ENCODE measurements at places on chromosomes 7 and 10. TPM values are rescaled to one million over a fixed set of nuclear protein-coding genes. Genes with fewer than 3 reads are reported as not detected.

SEC31B gene
- 16.9 TPM for total RNA-seq

GRCh38 chr10:23777153-23777552 is 338.3 kb downstream of the OTUD1 start:
- DNase-seq, result no peak
- no peaks in the 10 kb centered on the region for H3K27me3 ChIP-seq
- no peak overlapping the region for H3K27ac ChIP-seq
- H3K36me3 ChIP-seq, result no peaks in the 10 kb centered on the region

- H3K36me3 ChIP-seq, result peaks cover 4% of the 10 kb centered on the region
- no peak overlapping the region for H3K4me3 ChIP-seq
- no peaks in the 10 kb centered on the region for H3K4me1 ChIP-seq
- peak; percentile 86 for DNase-seq
- no peak overlapping the region for H3K27ac ChIP-seq
Observed at GRCh38 chr10:44968091-44968490, 8.5 kb downstream of the RASSF4 start.

GRCh38 chr7:139871331-139871730 is 42.3 kb downstream of the TBXAS1 start:
- no peaks in the 10 kb centered on the region for H3K4me1 ChIP-seq
- no peak for DNase-seq
- no peaks in the 10 kb centered on the region for H3K27me3 ChIP-seq

TRIL gene
- 1.0 TPM for total RNA-seq

DNA sequence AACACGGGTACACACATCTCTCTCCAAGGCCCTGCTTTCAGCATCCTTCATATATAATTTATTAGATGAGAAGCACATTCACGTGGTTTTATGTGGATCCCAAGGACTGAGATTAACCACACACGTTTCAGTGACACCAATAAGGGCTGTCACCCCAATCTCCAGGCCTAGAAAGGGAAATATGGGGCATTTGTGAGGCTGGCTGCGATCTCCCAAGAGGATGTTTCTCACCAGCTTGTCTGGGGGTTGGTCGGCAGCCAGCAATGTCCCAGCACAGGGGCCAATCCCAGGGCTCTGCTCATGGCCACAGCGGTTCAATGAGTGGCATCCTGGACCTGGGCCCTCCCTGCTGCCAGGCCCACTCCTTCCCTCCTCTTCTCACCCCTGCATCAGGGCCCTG is 115.5 kb downstream of the ITIH5 start:
- no peak overlapping the region for H3K4me3 ChIP-seq
- no peak for DNase-seq
- no peak overlapping the region for H3K27ac ChIP-seq
- no peaks in the 10 kb centered on the region for H3K4me1 ChIP-seq
- no peaks in the 10 kb centered on the region for H3K36me3 ChIP-seq
- H3K27me3 ChIP-seq, result no peaks in the 10 kb centered on the region

BTBD16 gene
- 1.2 TPM for total RNA-seq

DPP6 gene
- not detected for total RNA-seq

MSMB gene
- not detected for total RNA-seq

DNA sequence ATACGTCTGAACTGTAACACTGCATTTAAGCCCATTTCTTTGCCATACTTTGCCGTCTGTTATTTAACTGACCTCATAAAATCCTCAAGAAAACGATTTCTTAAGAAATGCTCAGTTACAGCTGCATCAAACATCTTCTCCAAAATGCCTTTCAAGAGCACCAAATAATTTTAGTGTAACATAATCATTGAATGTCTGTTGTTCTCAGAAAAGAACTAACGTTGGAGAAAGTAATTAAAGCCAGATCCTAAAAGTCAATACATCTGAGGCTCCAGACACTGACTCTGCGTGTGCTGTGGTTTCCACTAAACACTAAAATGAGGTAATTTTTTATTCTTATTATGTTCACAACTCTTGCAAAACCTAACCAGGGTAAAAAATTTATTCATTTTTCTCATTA is 63.7 kb upstream of the LRRC17 start:
- no peaks in the 10 kb centered on the region for H3K36me3 ChIP-seq
- no peaks in the 10 kb centered on the region for H3K4me1 ChIP-seq
- DNase-seq, result no peak
- H3K27me3 ChIP-seq, result no peaks in the 10 kb centered on the region
- H3K27ac ChIP-seq, result no peak overlapping the region

GRCh38 chr10:11397980-11398580 is 213.4 kb downstream of the USP6NL start:
- H3K4me1 ChIP-seq, result no peaks in the 10 kb centered on the region
- H3K4me3 ChIP-seq, result no peak overlapping the region
- DNase-seq, result no peak
- H3K36me3 ChIP-seq, result no peaks in the 10 kb centered on the region

TUBAL3 gene
- total RNA-seq, result not detected

NUDT13 gene
- 1.1 TPM for total RNA-seq

- no peaks in the 10 kb centered on the region for H3K4me1 ChIP-seq
- H3K36me3 ChIP-seq, result no peaks in the 10 kb centered on the region
- no peak overlapping the region for H3K4me3 ChIP-seq
- H3K27ac ChIP-seq, result no peak overlapping the region
Observed at GRCh38 chr7:45160417-45160881, 2.9 kb downstream of the RAMP3 start.

DNA sequence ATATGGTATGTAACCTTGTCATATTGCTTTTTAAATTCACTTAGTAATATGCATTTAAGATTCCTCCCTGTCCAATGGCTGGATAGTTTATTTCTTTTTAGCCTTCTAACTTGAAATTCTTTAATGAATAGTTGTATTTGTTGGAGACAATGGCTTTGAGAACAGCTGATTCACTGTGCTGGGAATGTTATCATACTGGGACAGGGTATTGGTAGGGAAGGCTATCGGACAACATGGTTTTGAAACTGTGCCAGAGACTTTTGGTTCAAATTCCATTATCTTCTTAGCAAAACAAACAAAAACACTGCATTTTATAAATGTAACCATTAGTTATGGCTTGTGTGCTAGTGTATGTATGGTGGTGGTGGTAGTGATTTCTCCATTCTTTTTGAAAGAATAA is 517.1 kb upstream of the ANKRD30A start:
- no peaks in the 10 kb centered on the region for H3K36me3 ChIP-seq
- DNase-seq, result no peak
- no peaks in the 10 kb centered on the region for H3K27me3 ChIP-seq
- no peaks in the 10 kb centered on the region for H3K4me1 ChIP-seq
- no peak overlapping the region for H3K4me3 ChIP-seq
- no peak overlapping the region for H3K27ac ChIP-seq

IFIT1B gene
- 0.87 TPM for total RNA-seq

MBL2 gene
- total RNA-seq, result not detected

NXPH1 gene
- total RNA-seq, result not detected

IFIT3 gene
- 19.0 TPM for total RNA-seq

GRCh38 chr10:95815701-95816240 is 59.8 kb downstream of the ENTPD1 start:
- peaks cover 2% of the 10 kb centered on the region for H3K36me3 ChIP-seq
- DNase-seq, result no peak
- H3K4me3 ChIP-seq, result no peak overlapping the region
- H3K27me3 ChIP-seq, result no peaks in the 10 kb centered on the region
- no peak overlapping the region for H3K27ac ChIP-seq

DNA sequence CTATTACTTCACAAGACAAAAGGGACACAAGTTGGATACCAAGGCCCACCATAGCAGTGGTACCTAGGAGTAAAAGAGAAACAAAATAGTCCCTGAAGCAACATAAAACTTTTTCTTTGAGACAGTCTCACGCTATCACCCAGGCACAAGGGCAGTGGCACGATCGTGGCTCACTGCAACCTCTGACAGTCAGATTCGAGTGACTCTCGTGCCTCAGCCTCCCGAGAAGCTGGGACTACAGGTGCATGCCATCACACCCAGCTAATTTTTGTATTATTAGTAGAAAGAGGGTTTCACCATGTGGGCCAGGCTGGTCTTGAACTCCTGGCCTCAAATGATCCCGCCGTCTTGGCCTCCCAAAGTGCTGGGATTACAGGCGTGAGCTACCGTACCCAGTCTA is 59.0 kb upstream of the KCNMA1 start:
- H3K4me3 ChIP-seq, result no peak overlapping the region
- DNase-seq, result no peak
- no peaks in the 10 kb centered on the region for H3K4me1 ChIP-seq
- H3K27ac ChIP-seq, result no peak overlapping the region

DNA sequence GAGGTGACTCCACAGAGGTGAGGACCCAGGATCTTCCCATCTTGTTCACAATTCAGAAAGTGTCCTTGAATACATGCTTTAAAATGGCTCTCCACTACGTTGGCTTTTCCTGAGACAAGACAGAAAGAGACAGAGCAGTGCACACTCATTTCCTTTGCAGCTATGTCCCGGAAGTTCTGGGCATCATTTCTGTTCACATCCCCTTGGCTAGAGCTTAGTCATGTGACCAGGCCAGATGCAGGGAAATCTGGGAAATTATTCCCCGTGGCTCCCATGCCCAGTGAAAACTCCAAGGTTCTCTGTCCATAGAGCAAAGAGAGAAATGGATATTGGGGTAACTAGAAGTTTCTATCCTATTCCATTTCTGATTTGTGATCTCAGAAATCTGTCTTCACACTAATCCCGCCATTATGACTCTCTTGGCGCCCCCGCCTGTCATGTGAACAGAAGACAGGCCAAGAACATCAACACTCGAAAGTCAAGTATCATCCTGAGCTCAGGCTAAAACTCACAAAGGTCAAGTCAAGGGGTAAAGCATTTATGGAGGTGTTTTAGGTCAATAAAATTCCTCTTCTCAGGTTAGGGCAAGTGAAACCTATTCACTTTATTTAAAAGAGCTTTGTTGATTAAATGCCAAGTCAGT is 251.4 kb upstream of the HABP2 start:
- H3K36me3 ChIP-seq, result no peaks in the 10 kb centered on the region
- no peaks in the 10 kb centered on the region for H3K27me3 ChIP-seq
- no peak for DNase-seq
- H3K4me3 ChIP-seq, result no peak overlapping the region
- H3K27ac ChIP-seq, result no peak overlapping the region

DNA sequence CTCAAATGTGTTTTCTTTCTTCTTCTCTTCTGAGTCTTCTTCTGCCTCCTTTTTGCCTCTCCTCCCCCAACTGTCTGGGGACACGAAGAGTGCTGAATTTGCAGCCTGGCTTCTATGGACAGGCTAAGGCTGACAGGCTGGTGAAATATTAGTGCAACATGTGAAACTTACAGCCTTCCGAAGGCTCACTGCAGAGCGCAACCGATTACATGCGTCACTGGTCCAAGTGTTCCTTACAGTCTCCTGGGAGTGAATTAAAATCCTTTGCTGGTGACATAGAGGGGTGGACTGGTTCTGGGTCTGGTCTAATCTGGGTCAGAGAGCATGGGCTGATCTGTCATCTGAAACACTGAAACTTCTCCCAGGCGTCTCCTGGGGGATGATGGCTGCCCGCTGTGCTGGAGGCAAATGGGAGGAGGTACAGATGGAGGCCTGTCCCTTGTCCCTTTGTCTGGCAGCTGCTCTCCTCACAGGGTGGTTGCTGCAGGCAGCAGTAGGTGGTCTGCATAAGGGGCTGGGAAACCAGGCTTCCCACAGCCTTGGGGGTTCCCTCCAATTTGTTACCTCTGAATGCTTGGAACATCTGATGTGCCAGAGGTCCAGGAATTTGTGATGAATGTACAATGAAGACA is 143.8 kb upstream of the BMPER start:
- DNase-seq, result no peak
- no peaks in the 10 kb centered on the region for H3K4me1 ChIP-seq
- no peaks in the 10 kb centered on the region for H3K27me3 ChIP-seq
- no peaks in the 10 kb centered on the region for H3K36me3 ChIP-seq

DNA sequence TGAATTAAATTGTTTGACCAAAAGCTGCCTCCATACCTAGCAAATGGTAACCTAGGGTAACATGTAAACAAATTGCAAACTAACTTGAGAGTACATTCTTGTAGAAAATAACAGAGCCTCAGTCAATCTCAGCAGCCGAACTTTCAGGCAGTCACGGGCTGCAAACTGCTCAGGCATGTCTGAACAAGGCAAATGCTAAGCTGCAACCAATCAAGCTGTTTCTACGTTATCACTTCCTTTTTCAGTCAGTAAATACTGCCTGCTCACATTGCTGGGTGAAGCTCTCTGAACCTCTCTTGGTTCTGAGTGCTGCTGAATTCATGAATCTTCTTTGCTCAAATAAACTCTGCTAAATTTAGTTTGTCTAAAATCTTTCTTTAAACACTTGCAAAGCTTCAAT is 1212.4 kb downstream of the SORCS1 start:
- H3K4me3 ChIP-seq, result no peak overlapping the region
- DNase-seq, result no peak
- no peaks in the 10 kb centered on the region for H3K4me1 ChIP-seq
- no peak overlapping the region for H3K27ac ChIP-seq

DNA sequence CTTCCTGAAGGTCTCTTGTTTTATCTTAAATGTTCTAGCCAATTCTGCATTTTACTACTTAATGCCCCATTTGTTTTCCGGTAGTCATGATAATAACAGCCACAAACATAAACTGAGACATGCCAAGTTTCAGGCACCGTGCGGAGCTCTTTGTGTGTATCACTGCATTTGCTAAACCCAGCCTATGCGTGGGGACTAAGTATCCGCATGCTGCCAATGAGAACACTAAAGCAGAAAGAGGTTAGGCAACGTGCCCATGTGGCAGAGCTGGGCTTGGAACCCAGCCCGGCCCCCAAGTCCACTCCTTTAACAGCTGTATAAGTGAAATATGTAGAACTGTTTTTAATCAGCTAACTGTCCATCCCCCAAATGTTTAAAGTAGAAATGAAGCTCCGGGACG is 54.1 kb downstream of the SLIT1 start:
- no peaks in the 10 kb centered on the region for H3K27me3 ChIP-seq
- no peak overlapping the region for H3K4me3 ChIP-seq
- DNase-seq, result peak; percentile 27
- H3K36me3 ChIP-seq, result no peaks in the 10 kb centered on the region
- H3K4me1 ChIP-seq, result no peaks in the 10 kb centered on the region

PBLD gene
- total RNA-seq, result 6.8 TPM

DNA sequence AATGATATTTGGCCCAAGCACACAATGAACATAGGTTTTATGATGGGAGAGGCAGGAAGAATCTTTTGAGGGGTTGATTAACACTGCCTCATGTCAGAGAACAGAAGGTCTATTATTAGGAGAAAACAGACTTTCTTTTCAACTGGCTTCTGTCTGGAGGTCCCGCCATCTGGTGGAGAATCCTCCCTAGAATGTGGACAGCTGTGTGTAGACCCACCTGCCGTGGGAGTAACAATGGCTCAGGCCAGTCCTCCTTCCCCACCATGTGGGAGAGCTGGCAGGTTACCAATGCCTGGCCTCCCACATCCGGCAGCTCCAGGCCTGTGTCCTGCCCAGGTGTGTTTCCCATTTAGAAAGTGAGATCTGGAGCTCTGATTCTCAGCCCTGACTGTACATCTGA is 70.4 kb upstream of the AOAH start:
- H3K27me3 ChIP-seq, result no peaks in the 10 kb centered on the region
- no peak for DNase-seq
- H3K27ac ChIP-seq, result no peak overlapping the region
